ENCODE measurements at places on chromosomes 4 and X.

- no peak for DNase-seq
These were observed 35.4 kb upstream of the TMEM184C start for GRCh38 chr4:147581606-147582350.

- no peak for DNase-seq
These were observed 49.3 kb downstream of the MRPL1 start for GRCh38 chr4:77911842-77912450.

DNA sequence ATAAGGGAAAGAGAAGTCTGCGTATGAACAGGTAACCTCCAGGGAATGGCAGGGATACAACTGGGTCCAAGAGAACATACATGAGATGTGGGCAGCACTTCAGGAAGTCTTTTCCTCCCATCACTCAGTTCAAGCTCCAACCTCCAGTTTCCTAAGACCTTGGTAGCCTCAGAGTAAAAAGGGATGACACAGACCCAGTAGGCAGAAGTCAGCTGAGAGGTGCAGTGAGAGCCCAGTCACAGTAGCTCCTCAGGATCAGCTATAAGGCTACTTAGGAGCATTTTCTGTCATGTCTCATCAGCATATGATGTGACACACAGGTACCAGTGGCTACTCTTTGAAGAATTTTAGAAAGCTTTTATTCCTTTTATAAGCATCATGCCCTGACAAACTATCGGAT, 12.5 kb upstream of the STS start:
- no peak for DNase-seq

DNA sequence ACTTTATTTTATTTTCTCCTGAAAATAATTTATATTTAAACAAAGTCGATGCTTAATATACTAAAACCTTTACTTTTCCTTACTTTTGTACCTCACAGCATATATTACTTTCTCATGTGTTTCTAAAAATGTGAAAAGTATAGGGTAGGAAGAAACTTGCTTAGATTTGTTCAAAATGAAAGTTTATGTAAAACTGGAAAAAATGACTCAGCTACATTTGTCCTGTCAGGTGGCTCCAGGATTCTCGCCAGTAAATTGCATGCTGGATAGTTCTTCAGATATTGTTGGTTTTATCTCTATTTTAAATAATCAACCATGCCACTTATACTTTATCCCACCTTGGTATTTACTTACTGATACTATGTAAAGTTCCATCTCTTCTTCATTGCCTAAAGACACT, 159.2 kb upstream of the NDST4 start:
- no peak for DNase-seq

GRCh38 chr4:57318703-57319102, 208.5 kb upstream of the IGFBP7 start:
- DNase-seq, result no peak

DNA sequence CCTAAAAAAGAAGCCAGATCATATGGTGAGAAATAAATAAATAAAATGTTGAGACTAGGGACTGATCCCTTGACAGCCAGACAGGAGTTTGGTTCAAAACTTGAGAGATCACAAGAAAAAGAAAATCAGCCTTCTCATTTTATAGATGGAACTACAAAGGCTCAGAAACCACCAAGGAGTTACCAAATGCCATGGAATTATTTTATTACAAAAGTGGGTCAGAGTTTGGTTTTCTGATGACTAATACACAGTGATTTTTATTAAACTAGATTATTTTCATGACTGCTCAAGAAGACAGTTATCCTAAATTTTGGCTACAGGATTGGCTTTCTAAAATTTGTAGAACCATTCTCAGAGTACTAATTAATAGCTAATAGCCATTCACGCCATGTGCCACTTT, 6.2 kb downstream of the CXCL1 start:
- no peak for DNase-seq

- no peak for DNase-seq
These were observed 113.4 kb upstream of the FAM241A start for GRCh38 chr4:112031712-112032328.

GRCh38 chrX:10450959-10451355, 169.4 kb downstream of the MID1 start:
- no peak for DNase-seq

DNA sequence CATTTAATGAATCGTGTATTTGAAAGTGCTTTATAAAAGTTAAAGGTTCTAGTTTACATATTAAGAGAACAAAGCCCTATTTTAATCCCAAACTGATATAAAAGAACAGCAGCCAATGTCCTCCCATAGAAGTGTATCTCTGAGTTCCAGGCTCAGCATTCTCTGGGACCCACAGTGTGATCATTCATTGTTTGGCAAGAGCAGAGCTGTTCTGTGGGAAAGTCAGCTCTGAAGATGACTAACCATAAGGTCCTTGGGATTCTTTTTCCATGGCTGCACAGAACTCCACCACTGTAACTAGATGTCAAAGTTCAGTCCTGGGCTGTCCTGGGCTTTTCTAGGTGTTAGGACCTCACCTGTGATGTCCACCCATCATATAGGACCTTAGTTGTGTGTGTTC, 157.0 kb upstream of the TLL1 start:
- no peak for DNase-seq

- DNase-seq, result no peak
These were observed 8.2 kb upstream of the ZRSR2 start for GRCh38 chrX:15781961-15782699.

DNA sequence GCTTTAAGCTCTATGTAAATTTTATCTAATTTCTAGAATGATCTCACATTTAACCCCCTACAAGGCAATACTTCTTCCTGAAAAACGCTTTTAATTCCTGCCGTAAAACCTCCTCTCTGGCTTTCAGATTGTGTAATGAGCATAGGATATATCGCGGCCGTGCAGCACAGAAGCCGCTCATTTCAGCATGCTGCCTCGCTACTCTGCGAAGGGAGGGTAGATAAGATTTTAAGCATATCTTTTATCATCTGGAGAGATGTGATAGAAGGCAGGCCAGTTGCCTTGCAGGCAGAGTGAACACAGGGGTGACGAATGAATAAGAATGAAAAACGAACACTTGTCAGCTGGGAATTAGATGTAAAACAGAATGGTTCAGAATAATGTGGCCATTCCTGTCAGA, 265.5 kb downstream of the UNC5C start:
- DNase-seq, result no peak

DNA sequence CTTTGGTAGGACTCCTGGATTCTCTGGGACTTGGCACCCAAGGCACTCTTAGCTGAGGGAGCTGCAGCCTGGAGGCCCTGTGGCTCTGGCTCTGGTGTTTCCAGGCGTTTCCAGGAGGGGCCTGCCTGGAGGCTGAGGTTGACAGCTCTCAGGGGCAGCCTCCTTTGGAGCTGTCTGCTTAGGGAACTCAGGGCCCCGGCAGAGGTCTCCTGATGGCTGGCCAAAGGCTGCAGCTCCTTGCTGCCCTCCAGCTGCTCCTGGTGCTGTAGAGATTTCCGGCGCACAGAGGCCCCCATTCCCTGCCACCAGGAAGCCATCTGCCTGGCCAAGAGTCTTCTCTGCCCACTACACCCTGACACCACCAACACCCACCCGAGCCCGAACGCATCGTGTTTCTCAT, 25.3 kb upstream of the ARHGEF38 start:
- DNase-seq, result no peak

DNA sequence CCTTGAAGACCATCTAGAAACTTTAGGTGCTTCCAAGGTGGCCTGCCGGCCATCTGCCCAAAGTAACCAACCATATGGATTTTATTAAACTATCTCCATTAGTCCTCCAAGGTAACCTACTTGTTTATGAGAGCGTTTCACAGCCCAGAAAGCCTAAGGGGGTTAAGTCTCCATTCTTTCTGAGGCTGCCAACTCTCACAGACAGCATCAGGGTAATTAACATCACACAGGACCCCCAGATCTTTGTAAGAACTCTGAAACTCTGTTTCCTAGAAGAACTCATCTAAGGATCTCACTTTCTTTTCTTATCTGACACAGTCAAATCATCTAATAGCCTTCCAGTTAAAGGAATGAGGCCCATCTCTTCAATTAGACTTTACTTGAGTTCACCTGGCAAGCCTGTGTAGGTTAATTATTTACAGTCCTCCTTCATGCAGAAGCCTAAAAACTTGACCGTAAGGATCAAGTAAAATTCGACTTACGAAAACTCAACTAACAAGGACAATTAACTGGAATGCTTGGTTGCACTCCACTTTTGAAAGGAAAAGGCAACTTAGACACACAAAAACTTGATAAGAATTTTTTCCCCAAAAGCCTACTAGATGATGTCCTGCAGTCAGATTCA, 252.5 kb downstream of the GRIA3 start:
- DNase-seq, result no peak

DNA sequence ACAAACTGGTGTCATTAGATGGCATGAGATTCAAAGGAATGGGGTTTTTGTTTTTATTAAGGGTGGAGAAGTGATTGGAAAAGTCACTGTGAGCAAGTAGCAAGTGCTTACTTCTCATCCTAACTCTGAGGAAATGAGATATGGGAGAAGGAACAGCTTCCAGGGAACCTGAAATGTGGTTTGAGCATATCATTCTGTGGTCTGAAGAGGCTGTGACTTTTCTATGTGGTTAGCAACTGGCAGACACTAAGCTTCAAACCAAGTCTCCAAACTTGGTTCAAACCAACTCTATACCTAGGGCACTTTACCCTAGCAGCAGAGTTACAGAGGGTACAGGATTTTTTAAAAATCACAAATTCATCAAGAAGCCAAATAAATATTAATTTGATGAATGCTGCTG, 58.2 kb downstream of the DCLK2 start:
- no peak for DNase-seq

- DNase-seq, result no peak
These were observed 23.3 kb downstream of the TBC1D14 start for GRCh38 chr4:6932918-6933317.

DNA sequence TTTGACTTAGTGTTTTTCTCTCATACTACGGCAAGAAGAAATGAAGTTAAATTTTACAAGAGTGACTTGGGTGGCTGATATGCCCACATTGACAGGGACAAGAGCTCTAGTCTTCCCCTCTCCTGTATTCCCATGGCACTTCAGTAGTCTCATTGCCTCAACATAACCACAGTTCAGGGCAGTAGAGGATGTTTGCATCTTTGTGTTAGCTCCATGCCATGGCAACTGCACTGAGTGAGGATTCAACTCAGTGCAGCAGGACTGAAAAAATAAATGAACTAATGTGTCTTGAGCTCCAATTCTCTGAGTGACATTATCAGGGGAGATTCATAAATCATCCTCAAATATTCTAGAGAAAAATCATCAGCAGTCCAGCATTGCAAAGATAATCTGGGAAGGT, 78.8 kb downstream of the TET2 start:
- DNase-seq, result no peak

DNA sequence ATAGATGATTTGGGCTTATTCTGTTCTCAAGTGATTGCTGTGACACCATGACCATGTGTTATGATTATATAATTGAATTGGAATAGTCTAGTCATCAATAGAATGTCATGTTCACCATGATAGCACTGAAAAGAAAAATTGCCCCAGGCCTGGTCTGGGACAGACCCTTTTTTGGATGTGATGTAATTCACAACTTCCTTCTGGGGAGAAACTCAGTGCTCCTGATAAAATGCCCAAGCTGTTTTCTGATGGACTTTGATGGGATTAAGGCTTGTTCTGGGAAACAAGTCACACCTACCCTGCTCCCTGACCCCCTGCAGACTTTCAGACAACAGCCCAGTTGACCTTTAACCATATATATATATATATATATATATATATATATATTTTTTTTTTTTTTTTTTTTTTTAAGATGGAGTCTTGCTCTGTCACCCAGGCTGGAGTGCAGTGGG, 65.3 kb downstream of the RHOH start:
- DNase-seq, result no peak

- DNase-seq, result no peak
These were observed 459.8 kb upstream of the FGF16 start for GRCh38 chrX:76987381-76987780.

DNA sequence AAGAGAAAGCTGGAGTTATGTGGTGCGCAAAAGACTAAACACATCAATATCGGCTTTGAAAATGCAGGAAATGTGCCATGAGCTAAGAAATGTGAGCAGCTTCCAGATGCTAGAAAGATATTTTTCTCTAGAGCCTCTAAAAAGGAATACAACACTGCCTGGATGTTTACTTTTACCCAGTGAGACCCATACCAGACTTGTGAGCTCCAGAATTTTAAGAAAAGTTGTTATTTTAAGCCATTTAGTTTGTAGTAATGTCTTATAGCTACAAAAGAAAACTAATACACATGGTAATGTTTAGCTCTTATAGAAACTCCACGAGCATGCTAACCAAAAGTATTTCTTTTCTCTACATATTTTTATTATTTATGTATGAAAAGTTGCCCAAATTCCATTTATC, 1389.4 kb downstream of the C4orf33 start:
- DNase-seq, result no peak

DNA sequence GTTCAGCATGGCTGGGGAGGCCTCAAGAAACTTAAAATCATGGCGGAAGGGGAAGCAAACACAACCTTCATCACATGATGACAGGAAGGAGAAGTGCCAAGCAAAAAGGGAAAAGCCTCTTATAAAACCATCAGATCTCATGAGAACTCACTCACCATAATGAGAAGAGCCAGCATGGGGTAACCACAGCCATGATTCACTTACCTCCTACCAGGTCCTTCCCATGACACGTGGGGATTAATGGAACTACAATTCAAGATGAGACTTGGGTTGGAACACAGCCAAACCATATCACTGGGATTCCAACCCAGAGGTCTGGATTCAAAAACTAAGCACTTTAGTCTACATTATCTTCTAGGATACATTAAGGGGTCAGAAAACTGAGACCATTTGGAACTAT, 609.6 kb upstream of the SPANXN1 start:
- no peak for DNase-seq

DNA sequence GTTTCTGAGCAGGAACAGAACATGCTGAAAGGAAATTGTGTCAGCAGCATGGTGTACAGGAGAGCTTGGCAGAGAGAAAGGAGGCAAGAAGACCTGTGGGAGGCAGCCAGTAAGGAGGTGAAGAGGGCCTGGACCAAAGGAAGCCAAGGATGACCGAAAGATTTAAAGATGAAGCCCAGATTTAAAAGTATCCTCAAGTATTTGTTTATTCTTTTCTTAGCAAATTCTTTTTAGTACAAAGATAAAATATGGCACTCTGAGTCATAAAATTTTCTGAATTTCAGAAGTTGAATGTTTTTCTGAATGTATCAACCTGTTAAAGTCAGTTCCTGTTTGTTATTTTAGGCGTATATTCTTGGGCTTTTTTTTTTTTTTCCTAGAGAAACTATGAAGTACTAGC, 3.5 kb downstream of the PKD2 start:
- no peak for DNase-seq

- no peak for DNase-seq
These were observed 102.5 kb downstream of the TSPAN5 start for GRCh38 chr4:98555798-98556445.

- no peak for DNase-seq
These were observed 417.4 kb downstream of the SPOCK3 start for GRCh38 chr4:166816890-166817289.

DNA sequence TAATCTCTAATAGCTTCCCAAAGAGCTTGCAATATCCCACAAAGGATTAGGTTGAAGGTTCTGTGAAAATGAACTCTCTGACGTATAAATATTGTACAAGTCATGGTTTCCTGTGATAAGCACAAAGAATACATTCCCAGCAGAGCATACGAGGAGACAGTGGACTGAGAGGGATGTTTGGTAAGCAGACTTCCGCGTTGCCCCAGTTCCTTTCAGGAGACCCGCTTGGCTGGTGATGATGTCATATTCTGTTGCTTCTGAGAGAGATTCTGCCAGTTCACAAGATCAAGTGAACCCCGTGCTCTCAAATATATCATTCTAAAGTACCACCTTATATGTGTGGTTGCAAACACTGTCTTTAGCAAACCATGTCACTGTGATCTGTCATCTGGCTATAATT, 323.9 kb upstream of the CASK start:
- no peak for DNase-seq

- DNase-seq, result no peak
These were observed 23.0 kb downstream of the CDKL5 start for GRCh38 chrX:18448416-18448815.
